Neural crest cell (in vitro differentiated cells): ENCODE measurements at places on chromosomes 6 and 20. TPM values are rescaled to one million over a fixed set of nuclear protein-coding genes. Genes with fewer than 3 reads are reported as not detected.

GRCh38 chr6:145818796-145819195 is 4.2 kb upstream of the FBXO30 start:
- no peak overlapping the region for H3K27ac ChIP-seq
- H3K4me3 ChIP-seq: no peak overlapping the region
- no peak for DNase-seq
- no peaks in the 10 kb centered on the region for H3K36me3 ChIP-seq
- no peaks in the 10 kb centered on the region for H3K27me3 ChIP-seq

BCAS4 gene
- total RNA-seq: 7.3 and 9.0 TPM in 2 replicates

GPSM3 gene
- total RNA-seq: 7.3 and 8.0 TPM in 2 replicates

DNA sequence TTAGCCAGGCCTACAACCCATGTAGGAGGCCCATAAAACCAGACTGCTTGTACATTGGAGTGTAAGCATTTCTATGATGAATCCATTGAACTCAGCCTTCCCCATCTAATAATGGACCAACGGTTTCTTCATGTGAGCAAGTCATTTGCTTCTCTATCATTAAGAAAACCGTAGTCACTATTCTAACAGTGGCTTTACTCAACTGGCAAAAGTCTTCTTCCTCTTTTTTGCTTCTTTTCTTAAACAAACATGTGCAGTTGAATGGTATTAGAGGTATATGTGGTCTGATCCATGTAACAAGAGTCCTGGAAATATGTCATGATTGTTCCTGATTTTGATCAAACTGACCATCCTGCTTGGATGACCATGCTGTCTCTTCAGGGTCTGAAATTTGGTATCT is 132.4 kb upstream of the STXBP5 start:
- H3K27ac ChIP-seq: no peak overlapping the region
- H3K4me1 ChIP-seq: peaks cover 10% of the 10 kb centered on the region
- no peaks in the 10 kb centered on the region for H3K27me3 ChIP-seq
- no peak overlapping the region for H3K4me3 ChIP-seq
- no peaks in the 10 kb centered on the region for H3K36me3 ChIP-seq
- DNase-seq: no peak

ZFAND3 gene
- 65.9 and 74.4 TPM in 2 replicates for total RNA-seq
